ENCODE measurements at places on chromosomes 1 and 21. TPM values are rescaled to one million over a fixed set of nuclear protein-coding genes. Genes with fewer than 3 reads are reported as not detected.

TMEM269 gene
- 1.1 TPM for total RNA-seq

FCER1A gene
- total RNA-seq = not detected

GRCh38 chr21:33199100-33199464, 30.7 kb upstream of the IFNAR2 start:
- no peak for DNase-seq

CRP gene
- not detected for total RNA-seq
